ENCODE measurements at places on chromosomes 6 and 20.
A peak's percentile ranks its signal among the peaks of the same experiment; 100 is the strongest.

GRCh38 chr6:18161431-18161830 is 6.2 kb downstream of the KDM1B start:
- DNase-seq: no peak

DNA sequence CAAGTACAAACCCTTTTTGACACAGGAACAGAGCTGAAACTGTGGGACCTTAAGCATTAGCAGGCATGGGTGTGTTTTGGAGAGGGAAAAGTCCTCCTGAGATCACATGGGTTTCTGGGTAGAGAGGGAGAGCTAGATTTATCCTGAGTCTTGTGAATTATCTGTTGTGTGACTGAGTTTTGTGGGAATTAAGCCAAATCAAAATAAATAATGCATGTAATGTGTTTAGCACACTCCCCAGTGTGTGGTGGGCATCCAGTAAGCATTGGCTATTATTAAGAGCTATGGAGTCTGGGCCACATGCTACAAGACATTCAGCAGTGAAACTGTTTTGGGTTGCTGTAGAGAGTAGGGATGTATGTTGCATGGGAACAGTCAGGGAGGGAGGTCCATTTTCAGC is 75.3 kb upstream of the JAG1 start:
- no peak for DNase-seq

- no peak for DNase-seq
These were observed 101.5 kb downstream of the RWDD2A start for GRCh38 chr6:83294676-83295075.

- no peak for DNase-seq
These were observed 17.2 kb downstream of the ABT1 start for GRCh38 chr6:26613689-26614683.

GRCh38 chr6:139597771-139598755 is 223.6 kb upstream of the CITED2 start:
- peak; percentile 73 for DNase-seq

GRCh38 chr6:97293198-97293696 is 10.2 kb upstream of the MMS22L start:
- no peak for DNase-seq

DNA sequence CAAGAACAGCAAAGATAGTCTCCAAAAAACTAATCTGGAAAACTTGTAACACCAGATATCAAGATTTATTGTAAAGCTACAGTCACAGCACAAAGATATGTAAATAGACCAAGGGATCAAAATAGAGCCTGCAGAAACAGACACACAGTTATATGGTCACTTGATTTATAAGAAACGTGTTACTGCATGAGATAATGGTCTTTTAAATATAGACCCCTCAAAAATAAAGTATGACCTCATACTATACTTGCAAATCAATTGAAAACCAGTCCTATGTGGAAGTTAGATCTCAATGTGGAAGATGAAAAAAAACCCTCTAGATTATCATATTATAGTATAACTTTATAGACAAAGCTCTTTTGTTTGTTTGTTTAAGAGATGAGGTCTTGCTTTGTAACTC is 247.3 kb upstream of the CNR1 start:
- no peak for DNase-seq

Measured in testis (tissue), 5 donors.